ENCODE measurements at places on chromosomes 6 and 20. TPM values are rescaled to one million over a fixed set of nuclear protein-coding genes. Genes with fewer than 3 reads are reported as not detected.

DNA sequence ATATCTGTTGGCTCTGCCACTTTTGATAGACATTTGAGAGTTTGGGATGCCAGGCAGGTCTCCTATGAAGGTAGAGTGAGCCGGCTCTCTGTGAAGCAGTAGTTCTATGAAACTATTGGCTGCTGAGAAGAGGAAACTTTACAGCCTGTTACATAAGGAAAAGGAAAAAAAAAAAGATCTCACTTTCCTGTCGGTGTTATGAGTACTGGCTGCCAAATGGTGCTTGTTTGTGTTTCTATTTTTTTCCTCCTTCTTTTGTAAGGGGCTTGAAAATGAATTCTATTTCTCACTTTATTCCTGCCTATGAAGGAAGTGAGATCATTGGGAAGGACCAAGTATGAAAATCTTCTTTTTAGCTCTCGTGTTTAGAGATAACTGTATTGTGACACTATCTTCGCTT lies 73.1 kb upstream of the CLDN20 start:
- H3K4me3 ChIP-seq = no peak overlapping the region
- H3K4me1 ChIP-seq = peaks cover 4% of the 10 kb centered on the region

GRCh38 chr6:97175806-97176205 lies 107.2 kb downstream of the MMS22L start:
- H3K4me1 ChIP-seq = no peaks in the 10 kb centered on the region
- no peak overlapping the region for H3K4me3 ChIP-seq
- H3K36me3 ChIP-seq = peaks cover 24% of the 10 kb centered on the region
- no peaks in the 10 kb centered on the region for H3K27me3 ChIP-seq
- no peak for DNase-seq

KIAA1755 gene
- 0.22 TPM for total RNA-seq

DNA sequence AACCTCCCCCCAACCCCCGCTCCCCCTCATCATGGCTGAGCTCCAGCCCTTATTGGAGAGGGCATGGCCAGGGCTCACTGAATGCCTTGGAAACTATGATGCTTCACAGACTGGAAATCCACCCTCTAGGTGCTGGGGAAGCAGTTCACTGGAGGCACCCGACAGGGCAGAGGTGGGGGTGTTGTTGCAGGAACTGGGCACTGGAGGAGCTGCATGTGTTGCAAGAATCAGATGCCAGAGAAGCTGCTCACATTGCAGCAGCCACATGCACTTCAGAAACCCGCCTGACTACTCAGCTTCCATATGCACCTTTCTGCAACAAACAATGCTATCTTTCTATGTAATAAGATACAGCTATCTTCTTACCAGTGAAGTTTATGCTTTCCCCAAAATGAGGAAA lies 7.9 kb upstream of the TBPL1 start:
- peak; percentile 25 for DNase-seq
- H3K4me1 ChIP-seq = peaks cover 3% of the 10 kb centered on the region
- H3K36me3 ChIP-seq = no peaks in the 10 kb centered on the region
- H3K27ac ChIP-seq = no peak overlapping the region
- H3K4me3 ChIP-seq = no peak overlapping the region

LAMA2 gene
- total RNA-seq = 1.5 TPM

- H3K4me1 ChIP-seq = peaks cover 18% of the 10 kb centered on the region
- H3K27ac ChIP-seq = no peak overlapping the region
- H3K36me3 ChIP-seq = no peaks in the 10 kb centered on the region
- H3K4me3 ChIP-seq = no peak overlapping the region
These were observed 45.1 kb downstream of the TMEM242 start for GRCh38 chr6:157278171-157278570.

GRCh38 chr6:1607516-1608221 lies 2.0 kb upstream of the FOXC1 start:
- no peaks in the 10 kb centered on the region for H3K36me3 ChIP-seq
- H3K4me1 ChIP-seq = peaks cover 25% of the 10 kb centered on the region

- H3K4me3 ChIP-seq = no peak overlapping the region
- no peaks in the 10 kb centered on the region for H3K36me3 ChIP-seq
- H3K27me3 ChIP-seq = no peaks in the 10 kb centered on the region
- H3K27ac ChIP-seq = no peak overlapping the region
- no peak for DNase-seq
These were observed 326.7 kb downstream of the SYNE1 start for GRCh38 chr6:152310371-152310954.

DNA sequence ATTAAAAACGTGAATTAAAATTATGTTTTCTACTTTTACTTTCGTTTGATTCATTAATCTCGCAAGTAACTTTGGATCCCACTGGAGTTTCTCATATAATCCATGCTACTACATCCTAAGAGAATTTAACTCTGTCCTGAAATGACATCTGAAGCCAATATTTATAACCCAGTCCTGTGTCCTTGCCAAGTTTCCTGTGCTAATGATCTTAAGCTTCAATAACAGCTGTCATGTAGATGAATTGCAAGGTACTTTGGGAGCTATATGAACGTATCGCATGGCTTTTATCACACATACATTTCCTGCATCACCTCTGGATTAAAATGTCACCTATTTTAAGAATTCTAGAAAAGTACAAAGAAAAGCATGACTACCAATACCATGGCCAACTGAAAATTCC lies 833.8 kb upstream of the CITED2 start:
- H3K27me3 ChIP-seq = no peaks in the 10 kb centered on the region
- no peaks in the 10 kb centered on the region for H3K36me3 ChIP-seq
- no peak for DNase-seq
- H3K4me3 ChIP-seq = no peak overlapping the region

BCAS4 gene
- total RNA-seq = 15.3 TPM

DNA sequence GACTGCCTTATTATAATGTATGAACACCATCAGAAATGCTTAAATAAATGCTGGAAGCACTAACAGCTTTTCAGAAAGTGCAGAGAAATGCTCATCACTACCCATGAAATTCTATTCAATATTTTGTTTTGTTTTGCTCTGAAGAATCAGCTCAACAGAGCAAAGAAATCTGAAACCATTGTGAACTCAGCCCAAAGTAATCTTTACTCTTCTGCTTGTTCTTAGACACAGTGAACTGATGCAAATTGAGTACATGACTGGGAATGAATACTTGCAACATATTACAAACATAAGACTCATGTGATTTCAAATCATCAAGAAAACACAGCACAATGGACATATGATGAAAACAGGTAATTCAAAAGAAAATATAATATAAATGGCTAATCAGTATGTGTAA lies 404.6 kb upstream of the OPRM1 start:
- no peaks in the 10 kb centered on the region for H3K36me3 ChIP-seq
- no peak for DNase-seq
- H3K27ac ChIP-seq = no peak overlapping the region

FAM83D gene
- 76.7 TPM for total RNA-seq

- H3K36me3 ChIP-seq = no peaks in the 10 kb centered on the region
- peak; percentile 21 for DNase-seq
- no peak overlapping the region for H3K27ac ChIP-seq
- H3K4me1 ChIP-seq = no peaks in the 10 kb centered on the region
These were observed 15.0 kb downstream of the MBOAT1 start for GRCh38 chr6:20197251-20197650.

All from neural progenitor cell (in vitro differentiated cells).